ENCODE measurements at places on chromosomes 13 and 19.

GRCh38 chr13:25080773-25081172, 15.2 kb upstream of the PABPC3 start:
- no peak for DNase-seq

DNA sequence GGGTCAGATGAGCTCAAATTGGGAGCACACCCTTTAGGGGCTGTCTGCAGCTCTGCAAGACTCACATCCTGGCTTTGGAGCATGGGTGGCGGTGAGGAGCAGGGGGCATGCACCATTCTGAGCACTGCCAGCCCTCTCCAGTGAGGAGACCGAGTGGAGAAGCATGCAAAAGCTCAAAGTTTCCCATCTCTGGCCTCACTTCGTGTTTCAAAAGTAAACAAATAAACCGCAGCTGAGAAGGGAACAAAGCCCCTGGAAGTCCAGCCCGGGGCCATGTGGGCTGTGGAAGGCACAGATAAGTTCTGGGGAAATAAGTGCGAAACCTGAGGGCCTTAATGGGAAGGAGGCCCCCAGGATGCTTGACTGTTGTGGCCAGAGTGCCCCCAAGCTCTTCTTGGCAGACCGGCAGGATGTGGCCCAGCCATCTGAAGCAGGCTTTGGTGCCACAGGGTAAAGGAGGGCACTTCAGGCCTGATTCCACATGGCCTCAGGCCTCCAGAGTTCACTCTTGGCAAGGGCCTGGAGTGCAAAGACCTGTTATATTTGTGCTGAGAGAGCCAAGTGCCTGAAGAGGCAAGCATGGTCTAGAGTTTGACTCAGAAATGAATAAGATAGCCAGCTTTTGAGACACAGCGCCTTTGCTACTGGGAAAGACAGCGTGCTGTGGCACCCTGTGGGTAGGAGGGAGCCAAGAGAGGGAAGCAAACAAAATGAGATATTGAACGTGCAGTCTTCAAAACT, 1.2 kb downstream of the MEDAG start:
- DNase-seq, result no peak

DNA sequence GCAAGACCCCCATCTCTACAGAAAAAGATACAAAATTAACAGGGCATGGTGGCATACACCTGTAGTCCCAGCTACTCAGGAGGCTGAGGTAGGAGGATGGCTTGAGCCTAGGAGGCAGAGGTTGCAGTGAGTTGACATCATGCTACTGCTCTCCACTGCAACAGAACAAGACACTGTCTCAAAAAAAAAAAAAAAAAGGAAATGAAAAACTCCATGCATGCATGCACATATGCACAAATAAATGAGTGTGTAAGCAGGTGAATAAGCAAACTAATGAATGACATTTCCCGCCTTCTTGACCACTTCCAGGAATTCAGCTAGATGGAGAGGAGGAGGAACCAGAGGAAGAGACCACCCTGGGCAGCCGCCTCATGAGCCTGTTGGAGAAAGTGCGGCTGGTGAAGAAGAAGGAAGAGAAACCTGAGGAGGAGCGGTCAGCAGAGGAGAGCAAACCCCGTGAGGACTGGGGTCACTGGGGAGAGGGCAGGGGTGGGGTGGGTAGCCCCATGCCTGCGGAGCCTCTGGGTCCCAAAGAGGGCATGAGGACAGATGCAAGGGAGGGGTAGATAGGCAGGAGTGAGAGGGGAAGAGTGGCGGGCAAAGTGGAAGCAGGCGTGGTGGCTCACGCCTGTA, 58.8 kb downstream of the RYR1 start:
- no peak for DNase-seq

- DNase-seq, result peak; percentile 5
Measured at GRCh38 chr19:43675269-43675879, 5.4 kb upstream of the PLAUR start.

GRCh38 chr13:111372651-111373425, 52.4 kb downstream of the TEX29 start:
- no peak for DNase-seq

- peak; percentile 14 for DNase-seq
Measured at GRCh38 chr13:26476111-26476781, 81.2 kb upstream of the WASF3 start.

DNA sequence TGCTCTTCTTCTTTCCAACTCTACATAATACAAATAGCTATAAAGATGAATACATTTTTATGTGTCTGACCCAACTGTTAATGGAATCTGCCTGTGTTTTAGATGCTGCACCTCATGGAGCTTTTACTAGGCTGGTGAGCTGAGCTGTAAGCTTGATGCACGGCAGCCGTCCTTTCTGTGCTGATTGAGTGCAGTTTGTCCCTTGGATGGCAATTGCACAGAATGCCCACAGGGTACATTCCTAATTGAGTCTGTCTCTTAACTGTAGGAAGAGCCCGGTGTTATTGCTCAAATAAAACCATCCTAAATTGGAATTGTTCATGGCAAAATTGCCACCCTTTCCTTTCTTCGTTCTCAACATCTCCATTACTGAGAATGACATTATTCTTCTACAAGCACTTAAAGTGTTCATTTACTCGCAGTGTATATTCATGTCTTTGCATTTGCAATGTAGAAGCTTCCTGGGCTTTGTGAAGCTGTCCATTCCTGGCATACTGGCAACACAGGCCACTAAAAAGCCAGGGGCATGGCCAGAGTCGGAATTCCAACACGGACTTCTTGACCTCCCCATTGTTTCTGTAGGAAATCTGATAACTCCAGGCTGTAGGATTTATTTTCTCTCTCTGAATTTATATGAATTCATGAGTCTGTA, 85.8 kb downstream of the SLC10A2 start:
- no peak for DNase-seq

DNA sequence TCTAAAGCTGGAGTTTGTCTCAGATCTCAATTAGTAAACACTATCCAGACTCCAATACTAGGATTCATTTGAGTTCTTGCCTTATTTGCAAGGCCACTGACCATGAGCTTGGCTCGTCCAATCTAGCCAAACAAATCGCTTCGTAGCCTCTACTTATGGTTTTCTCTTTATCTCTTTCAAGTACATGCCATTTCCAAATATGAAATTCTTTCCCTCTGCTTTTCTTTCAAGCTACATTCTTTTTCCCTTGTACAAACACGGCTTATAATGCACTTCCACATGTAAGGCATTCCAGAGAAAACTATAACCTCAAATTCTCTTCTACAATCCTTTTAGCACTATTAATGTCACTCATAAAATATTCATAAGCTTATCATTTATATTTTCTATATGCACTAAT, 10.9 kb upstream of the N4BP2L1 start:
- DNase-seq, result no peak

DNA sequence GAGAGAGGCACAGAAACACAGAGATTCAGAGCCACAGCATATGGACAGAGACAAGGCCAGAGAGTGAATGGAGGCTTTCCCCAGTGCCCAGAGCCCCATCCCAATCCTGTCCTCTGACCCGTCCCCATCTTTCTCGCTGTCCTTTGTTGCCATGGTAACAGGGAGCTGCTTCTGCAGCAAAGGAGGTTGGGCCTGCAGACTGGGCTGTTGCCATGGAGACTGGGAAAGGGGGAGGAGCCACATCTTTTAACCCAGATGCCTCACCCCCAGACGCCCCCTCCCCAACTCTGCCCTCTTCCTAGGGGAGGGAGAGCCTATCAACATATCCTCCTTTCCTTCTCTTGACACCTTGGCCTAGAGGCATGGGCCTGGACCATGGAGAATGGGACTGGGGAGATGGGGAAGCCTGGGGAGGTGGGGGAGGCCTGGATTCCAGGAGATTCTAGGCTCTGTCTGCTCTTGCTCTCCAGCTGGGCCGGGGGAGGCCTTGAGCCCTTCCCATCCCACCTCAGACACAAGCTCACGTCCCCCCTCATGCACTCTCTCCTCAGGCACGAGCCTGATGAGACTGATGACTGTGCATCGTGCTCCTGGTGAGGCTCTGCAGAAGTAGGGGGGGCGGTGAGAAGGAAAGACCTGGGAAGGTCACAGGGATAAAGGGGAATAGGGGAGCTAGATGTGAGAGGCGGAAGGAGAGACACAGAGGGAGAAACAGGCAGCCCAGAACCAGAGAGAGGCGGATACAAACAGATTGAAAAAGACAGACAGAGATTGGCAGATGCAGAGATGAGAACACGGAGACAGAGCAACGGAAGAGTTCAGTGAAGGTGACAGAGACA, 2.1 kb upstream of the ATP1A3 start:
- DNase-seq, result peak; percentile 16

DNA sequence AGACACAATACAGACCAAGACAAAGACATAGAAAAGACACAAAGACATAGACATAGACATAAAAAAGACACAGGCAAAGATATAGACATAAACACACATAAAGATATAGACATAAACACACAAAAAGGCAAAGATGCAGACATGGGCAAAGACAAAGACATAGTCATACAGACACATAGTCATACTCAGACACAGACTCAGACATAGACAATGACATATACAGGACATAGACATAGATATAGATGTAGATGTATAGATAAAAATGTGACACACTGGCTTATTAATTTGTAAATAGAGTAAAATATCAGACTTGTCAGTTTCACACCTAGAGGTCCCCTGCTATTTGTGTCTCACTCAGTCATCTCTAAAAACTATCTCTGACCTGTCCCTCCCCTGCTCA, 42.8 kb downstream of the OR10H4 start:
- DNase-seq, result no peak

GRCh38 chr19:3024870-3025548, 4.1 kb downstream of the TLE2 start:
- DNase-seq, result no peak

DNA sequence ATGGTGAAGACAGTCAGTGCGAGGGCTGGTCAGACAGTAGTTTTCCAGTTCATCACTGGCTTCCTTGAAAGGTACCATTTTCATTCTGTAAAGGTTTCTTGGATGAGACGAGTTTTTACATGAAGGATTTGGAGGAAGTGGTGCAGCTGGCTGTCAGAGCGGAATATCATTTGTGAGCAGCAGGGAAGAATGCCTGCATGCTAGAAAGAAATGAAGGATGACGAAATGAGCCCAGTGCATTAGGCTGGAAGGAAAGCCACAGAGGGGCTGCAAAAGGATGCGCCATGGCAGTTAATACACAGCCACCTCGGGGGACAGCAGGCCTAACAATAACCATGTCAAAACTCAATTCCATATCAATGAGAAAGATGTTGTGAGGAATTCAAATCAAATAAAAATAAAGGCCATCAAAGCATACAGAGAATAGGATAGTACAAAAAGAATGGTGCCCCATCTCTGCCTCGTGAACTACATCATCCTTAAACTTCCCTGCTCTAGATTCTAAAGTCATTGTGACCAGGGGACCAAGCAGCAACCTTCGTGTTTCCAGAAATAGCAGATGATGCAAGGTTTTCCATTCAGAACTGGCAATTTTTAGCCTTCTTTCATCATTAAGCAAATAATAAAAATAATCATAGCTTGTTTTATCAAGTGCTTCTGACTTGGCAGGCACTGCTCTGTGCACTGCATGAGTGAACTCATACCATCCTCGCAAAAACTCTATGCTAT, 504.2 kb downstream of the RFC3 start:
- DNase-seq, result no peak

DNA sequence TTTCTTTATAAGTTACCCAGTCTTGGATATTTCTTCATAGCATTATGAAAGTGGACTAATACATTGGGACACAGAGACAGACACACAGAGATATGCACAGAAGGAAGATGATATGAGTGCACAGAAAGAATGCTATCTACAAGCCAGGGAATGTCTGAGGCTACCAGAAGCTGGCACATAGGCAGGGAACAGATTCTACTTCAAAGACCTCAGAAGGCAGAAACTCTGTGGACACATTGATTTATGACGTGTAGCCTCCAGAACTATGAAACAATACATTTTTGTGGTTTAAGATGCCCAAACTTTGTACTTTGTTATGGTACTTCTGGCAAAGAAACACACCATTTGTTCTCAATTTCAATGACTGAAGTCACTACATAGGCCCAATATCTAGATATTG, 556.7 kb downstream of the PCDH9 start:
- DNase-seq, result no peak

DNA sequence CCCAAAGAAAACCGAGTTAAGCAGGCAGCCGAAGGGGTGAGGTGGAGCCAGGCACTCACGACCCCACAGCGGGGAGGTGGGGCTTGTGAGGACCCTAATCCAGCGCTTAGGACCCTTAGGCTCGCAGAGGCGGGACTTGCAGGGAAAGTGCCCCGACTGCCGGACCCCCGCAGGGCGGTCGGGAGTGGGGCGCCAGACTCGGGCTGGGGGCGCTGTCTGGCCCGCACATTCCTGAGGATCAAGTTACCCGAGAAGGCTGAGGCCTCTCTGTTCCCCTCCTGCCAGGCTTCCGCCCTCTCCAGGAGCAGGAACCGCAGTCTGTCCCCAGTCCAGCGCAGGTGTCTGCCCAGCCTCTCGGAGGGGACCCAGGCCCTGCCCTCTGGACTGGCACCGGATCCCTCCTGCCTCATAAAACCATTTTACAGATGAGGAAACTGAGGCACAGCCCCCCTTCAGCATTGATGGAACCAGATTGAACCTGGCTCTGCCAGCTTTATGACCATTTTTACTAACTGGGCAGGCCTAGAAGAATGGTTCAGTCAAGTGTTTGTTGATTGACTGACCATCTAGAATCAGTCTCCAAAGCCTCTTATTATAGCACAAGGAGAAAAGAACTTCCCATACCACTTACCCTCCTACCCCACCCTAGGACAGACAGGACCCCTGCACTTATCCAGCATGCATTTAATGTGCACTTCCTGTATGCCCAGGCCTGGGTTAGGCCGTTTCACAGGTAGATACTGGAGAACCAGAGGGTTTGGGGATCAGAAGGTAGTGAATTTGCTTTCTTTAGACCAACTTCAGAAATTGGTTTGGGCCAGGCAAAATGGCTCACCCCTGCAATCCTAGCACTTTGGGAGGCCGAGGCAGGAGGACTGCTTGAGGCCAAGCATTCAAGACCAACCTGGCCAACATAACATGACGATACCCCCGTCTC, 6.7 kb upstream of the JUND start:
- no peak for DNase-seq

- no peak for DNase-seq
Measured at GRCh38 chr19:45502111-45502510, 3.9 kb downstream of the PPM1N start.

GRCh38 chr19:35559281-35559659, 4.2 kb downstream of the ATP4A start:
- DNase-seq, result no peak

- no peak for DNase-seq
Measured at GRCh38 chr13:31747291-31747690, 8.0 kb downstream of the RXFP2 start.

DNA sequence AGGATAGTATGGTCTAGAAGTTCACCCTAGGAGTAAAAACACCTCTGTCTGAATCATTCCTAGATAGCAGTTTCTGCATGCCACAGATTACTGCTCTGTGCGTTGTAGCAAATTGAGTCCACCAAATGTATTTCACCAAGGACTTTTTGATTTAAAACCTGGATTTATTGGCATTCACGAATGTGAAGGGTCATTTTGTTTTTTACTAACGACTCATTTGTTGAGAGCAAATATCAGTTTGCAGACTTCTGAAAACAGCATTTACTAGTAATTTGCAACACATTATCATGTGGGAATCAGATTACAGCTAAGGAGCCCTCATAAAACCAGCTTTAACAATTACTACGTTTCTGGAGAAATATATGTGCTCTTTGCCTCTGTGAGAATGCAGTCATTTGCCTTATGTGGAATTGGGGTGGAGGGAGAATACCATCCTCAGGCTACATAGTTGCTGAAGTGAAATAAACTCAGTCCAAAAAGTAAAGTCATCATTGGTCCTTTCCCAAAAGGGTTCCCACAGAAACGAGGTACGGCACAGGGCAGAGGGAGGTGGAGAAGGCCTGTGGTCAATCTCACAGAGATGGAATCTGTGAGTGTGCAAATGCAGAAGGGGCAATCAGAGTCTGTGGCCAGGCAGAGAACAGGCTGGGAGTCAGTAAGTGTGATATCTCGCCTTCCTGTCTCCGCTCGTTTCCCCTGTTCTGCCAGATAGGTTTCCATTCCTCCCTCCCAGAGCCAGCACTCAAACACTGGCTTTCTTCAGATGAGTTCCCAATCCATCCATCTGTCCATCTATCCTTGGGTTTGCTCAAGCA, 63.1 kb downstream of the DLEU7 start:
- no peak for DNase-seq

All from activated CD4-positive, alpha-beta T cell treated with anti-CD3 and anti-CD28 coated beads for 48 hours (primary cell).